ENCODE measurements at places on chromosomes 3 and 15. TPM values are rescaled to one million over a fixed set of nuclear protein-coding genes. Genes with fewer than 3 reads are reported as not detected.

- DNase-seq, result no peak
Observed at GRCh38 chr3:30141178-30141581, 465.2 kb upstream of the TGFBR2 start.

GRCh38 chr3:107208100-107208499, 169.1 kb upstream of the CCDC54 start:
- peak; percentile 97 for DNase-seq

- no peak for DNase-seq
Observed at GRCh38 chr15:33091983-33092693, 102.4 kb downstream of the FMN1 start.

NFKBIZ gene
- 15.7 TPM for polyA plus RNA-seq

DNA sequence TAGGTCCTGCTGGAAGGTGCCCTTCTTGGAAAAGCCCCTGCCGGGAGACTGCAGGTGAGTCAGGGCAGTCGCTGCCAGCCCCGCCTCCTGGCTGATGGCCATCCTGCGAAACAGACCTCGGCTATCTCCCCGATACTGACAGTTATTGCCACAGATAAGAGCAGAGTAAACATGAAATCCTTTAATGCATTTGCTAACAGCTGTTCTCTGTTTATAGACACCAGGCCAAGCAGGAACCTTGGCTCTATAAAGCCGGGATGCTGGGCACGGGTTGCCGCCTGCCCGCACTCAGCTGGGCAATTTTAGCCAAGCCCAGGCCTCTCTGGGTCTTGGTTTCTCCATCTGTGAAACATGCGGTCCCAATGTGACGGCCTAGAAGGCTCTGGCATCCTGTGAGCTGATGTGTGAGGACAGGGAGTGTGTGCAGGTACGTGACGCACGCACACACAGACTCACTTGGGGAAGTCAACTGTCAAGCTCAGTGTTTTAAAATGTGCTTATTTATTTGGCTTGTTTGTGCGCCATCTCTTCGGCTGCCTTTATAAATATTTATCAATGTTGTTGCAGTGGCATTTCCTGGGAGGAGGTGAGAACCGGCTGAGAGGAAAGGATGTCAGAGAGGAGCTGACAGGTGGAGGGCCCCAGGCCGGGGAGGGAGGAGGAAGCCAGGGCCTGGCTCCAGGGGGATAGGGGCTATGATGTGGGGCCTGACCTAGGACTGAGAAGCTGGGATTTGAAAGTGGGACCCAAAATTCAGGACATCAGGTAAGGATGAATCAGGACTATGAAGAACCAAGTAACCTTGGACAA, 50.8 kb upstream of the PRR23E start:
- no peak for DNase-seq
